ENCODE measurements at places on chromosomes 4 and X.

DNA sequence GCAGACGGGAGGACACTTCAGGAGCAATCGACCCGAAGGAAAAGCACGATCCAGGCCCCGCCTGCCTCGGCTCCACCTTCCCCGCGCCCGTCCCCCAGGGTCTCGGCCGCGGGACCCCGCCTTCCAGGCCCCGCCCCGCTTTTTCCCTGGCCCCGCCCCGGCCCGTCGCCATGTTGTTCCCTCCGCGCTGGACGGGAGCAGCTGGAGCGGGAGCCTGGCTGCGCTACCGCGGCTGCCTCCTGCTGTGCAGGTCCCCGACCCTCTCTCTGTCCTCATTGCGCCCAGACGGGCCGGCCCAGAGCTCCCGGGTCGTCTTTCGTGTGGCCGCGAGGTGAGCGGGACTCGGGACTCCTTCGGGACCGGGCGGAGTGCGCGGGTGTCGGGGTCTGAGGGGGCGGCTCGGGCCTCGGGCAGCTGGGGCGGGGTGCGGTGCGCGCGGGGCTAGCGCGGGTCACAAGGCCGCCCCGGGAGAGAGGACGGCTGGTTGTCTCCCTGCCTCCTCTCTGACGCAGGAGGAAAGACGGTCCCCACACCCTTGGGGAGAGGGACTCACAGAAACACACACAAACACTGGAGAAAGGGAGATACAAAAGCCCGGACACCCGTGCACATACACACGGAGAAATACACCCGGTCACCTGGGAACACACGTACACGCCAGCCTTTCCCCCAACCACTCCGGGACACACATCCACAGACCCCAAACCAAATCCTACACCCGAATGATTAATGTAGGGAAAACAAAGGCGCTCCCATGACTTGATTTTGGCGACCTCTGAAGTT, at the start of gene RAB9A:
TSS of gene RAB9A (plus strand) at position 171 of the 783 bp plus-strand sequence. CDS start 19,619 bp downstream, outside the sequence.
- H3K4me1 ChIP-seq: peaks cover 27% of the 10 kb centered on the region
- H3K36me3 ChIP-seq: no peaks in the 10 kb centered on the region
- peak within 1 kb of the TSS; percentile 41 for H3K4me3 ChIP-seq
- peak; percentile 85 for DNase-seq
- H3K27ac ChIP-seq: peak within 1 kb of the TSS; percentile 60

GRCh38 chr4:106273831-106274230, 42.2 kb downstream of the TBCK start:
- DNase-seq: no peak
- H3K4me1 ChIP-seq: no peaks in the 10 kb centered on the region
- H3K27me3 ChIP-seq: no peaks in the 10 kb centered on the region
- no peak overlapping the region for H3K4me3 ChIP-seq
- no peaks in the 10 kb centered on the region for H3K36me3 ChIP-seq
- no peak overlapping the region for H3K27ac ChIP-seq

DNA sequence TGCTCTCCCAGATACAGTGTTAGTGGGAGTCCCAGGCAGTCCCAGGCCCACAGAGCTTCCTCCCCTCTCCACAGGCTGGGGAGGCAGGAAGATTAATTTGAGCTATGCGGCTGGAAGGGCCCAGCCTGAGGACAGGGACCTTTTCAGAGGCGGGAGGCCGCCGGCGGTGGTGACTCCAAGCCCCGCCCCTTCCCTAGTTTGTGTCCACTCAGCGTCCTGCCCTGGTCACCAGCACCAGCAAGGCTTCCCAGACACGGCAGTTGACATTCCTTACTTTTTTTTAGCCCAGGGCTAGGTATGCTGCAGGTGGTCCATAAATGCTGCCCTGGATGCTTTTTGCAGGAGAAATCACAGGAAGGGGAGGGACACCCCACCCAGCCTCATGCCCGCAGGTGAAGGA, 67.7 kb upstream of the LRPAP1 start:
- no peaks in the 10 kb centered on the region for H3K36me3 ChIP-seq
- DNase-seq: no peak
- no peak overlapping the region for H3K27ac ChIP-seq
- no peak overlapping the region for H3K4me3 ChIP-seq
- H3K27me3 ChIP-seq: no peaks in the 10 kb centered on the region
- no peaks in the 10 kb centered on the region for H3K4me1 ChIP-seq

DNA sequence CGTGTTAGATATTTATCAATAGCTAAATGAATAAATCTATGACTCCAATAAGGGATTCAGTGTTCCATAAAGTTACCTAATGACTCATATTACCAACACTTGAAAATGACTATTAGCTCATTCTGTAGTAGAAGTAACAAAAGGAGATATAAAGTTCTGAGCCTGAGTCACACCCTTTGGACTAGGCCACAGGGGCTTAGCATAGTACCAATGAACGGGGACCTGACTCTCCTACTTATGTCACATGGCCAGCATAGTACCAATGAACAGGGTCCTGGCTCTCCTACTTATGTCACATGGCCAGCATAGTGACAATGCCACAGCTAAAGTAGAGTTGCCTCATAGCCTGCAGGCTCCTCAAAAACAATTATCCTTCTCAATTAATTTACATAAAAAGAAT, 43.7 kb downstream of the MAGEB16 start:
- no peaks in the 10 kb centered on the region for H3K36me3 ChIP-seq
- no peaks in the 10 kb centered on the region for H3K27me3 ChIP-seq
- H3K4me1 ChIP-seq: peaks cover 13% of the 10 kb centered on the region
- H3K27ac ChIP-seq: no peak overlapping the region

GRCh38 chrX:149433451-149433850, 71.7 kb downstream of the IDS start:
- H3K4me3 ChIP-seq: no peak overlapping the region
- no peaks in the 10 kb centered on the region for H3K27me3 ChIP-seq
- no peaks in the 10 kb centered on the region for H3K36me3 ChIP-seq
- H3K4me1 ChIP-seq: no peaks in the 10 kb centered on the region
- no peak for DNase-seq
- no peak overlapping the region for H3K27ac ChIP-seq
